ENCODE measurements at places on chromosomes 1 and 21.

- no peak for DNase-seq
Observed at GRCh38 chr1:208951908-208952307, 631.6 kb upstream of the CAMK1G start.

DNA sequence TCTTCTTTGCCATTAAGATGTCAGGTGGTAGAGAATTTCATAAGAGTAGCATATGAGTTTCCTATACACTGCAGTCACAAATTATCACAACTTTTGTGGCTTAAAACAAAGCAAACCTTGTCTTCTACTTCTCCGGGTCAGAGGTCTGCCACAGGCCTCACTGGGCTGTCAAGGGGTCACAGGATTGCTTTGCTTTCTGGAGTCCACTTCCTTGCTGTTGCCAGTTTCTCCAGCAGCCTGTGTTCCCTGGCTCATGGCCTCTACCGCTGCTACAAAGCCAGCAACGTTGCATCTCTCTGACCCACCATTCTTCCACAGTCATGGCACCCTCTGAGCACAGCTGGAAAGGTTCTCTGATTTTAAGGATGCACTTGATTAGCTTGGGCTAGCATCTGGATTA is 6.5 kb upstream of the BACE2 start:
- no peak for DNase-seq

- peak; percentile 48 for DNase-seq
Observed at GRCh38 chr1:33470495-33471012, 1.9 kb upstream of the ZSCAN20 start.

GRCh38 chr1:54987919-54988705 is 7.7 kb downstream of the TMEM61 start:
- DNase-seq: no peak

DNA sequence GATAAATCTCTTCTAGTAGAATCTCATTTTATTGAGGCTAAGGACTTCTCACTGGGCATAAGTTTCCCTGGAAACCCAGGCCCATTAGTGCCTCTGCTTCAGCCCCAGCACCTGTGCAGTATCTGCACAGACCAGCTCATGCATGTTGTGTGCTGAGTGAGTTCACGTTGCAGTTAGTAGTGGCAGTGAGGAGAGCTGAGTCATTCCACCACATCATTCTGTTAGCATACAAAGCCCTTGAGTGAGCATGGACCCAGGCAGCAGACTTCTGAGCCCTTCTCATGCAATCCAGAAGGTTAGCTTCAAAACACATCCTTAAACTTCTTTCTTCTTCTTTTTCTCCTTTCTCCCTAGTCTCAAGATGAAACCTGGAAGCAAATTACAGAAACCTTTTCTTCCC is 45.8 kb upstream of the NTPCR start:
- DNase-seq: no peak

- DNase-seq: no peak
Observed at GRCh38 chr21:32131164-32131563, 147.7 kb downstream of the MIS18A start.

GRCh38 chr1:113855630-113856400 is 15.7 kb downstream of the PTPN22 start:
- DNase-seq: no peak

- DNase-seq: no peak
Observed at GRCh38 chr1:183885142-183885735, 80.3 kb downstream of the RGL1 start.

DNA sequence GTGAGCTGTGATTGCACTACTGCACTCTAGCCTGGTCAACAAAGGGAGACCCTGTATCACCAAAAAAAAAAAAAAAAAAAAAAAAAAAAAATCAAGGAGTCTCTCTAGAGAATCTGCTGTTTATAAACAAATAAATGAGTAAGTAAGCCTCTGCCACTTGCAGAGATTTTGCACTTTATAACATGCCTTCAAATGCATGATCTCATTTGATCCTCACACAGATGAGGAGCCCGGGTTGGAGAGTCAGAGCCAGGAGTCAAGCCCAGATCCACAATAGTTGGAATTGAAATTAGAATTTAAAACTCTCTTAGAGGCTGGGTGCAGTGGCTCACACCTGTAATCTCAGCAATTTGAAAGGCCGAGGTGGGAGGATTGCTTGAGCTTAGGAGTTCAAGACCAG is 4.0 kb downstream of the PRELP start:
- DNase-seq: no peak

DNA sequence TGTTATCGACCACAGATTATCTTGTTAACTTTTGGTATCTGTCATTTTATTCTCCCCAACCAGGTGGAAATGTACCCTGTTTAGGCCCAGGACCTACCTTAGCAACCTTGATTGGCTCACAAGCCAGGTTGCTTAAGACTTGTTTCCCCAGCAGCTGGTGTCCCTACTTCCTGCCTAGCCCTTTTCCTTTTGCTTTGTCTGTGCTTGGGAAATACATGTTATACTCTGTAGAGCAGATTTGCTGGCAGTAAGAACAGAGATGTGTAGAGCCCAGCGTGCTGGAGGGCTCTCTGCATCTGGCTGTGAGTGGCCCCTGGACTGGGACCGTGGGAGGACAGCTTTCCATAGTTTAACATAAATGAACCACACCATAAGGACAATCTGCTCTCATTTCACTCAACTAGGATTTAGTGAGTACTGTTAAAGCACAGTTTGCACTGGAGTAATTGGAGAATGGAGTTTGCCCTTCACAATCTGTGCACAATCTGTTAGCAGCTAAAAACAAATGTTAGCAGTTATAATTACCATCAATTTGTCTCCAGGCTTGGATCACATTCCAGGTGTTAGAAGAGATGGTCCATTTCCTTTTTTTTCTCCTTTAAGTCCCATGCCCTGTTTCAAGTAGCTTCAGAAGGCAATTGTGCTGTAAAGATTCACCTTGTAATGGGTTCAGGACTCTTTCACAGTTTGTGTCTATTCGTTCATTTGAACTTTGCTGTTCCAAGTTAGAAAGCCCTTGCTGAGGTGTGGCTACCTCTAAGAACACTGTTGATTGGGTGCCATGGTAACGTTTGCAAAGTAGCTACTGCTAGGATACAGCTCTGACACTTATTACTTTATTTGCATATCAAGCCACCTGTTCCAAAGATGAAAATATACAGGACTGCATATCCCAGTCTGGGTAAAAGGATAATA is at the start of gene APOBEC4:
TSS of gene APOBEC4 (minus strand) at position 770 of the 915 bp plus-strand sequence. CDS start 4,535 bp downstream, outside the sequence.
- DNase-seq: no peak

- no peak for DNase-seq
Observed at GRCh38 chr21:15126948-15127347, 62.1 kb upstream of the NRIP1 start.

- no peak for DNase-seq
Observed at GRCh38 chr1:17258758-17259130, 9.8 kb downstream of the PADI3 start.

- DNase-seq: no peak
Observed at GRCh38 chr1:159898527-159898926, 1.4 kb downstream of the CFAP45 start.

- DNase-seq: no peak
Observed at GRCh38 chr1:147723691-147724323, 36.6 kb downstream of the GJA5 start.

- DNase-seq: no peak
Observed at GRCh38 chr1:210294999-210295745, 33.5 kb upstream of the HHAT start.

GRCh38 chr1:243275316-243275715 is 19.5 kb downstream of the SDCCAG8 start:
- DNase-seq: no peak
